ENCODE measurements at places on chromosomes 3 and 15. TPM values are rescaled to one million over a fixed set of nuclear protein-coding genes. Genes with fewer than 3 reads are reported as not detected.
A peak's percentile ranks its signal among the peaks of the same experiment; 100 is the strongest.

FOXL2NB gene
- total RNA-seq: not detected

NLGN1 gene
- not detected for total RNA-seq

C3orf22 gene
- not detected for total RNA-seq

IGF2BP2 gene
- total RNA-seq: not detected

CTDSPL gene
- total RNA-seq: not detected

SLC22A14 gene
- total RNA-seq: not detected

EIF4A2 gene
- 490 TPM for total RNA-seq

ERICH6 gene
- not detected for total RNA-seq

- no peak for DNase-seq
Observed at GRCh38 chr3:83092521-83093221, 1331.2 kb upstream of the GBE1 start.

DNA sequence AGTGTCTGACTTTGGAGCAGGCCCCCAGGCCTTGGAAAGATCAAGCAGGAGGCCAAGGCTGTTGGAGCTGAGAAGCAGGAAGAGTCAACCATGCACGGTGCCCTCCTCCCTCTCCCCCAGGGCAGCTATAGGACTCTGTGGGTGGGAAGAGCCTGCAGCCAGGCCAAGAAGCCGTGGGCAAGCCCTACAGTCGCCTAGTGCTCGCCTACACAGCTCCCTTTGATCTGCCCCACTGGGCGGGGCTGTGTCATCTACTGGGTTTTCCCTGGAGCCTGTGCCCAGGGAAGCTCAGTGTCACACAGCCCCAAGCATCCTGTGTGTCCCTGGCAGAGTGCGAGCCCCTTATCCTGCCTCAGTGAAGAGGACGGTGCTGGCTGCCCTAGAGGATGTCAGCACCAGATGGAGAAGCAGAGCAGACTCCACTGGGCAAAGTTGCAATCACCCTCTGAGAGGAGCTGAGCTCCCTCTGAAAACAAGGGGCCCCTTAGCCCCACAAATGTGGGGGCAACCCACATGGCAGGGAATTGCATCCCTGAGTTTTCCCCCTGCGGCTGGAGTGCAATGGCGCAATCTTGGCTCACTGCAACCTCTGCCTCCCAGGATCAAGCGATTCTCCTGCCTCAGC is 72.2 kb downstream of the KLF13 start:
- DNase-seq: peak; percentile 5

- DNase-seq: no peak
Observed at GRCh38 chr3:159077860-159078259, 276.0 kb downstream of the MFSD1 start.

DNA sequence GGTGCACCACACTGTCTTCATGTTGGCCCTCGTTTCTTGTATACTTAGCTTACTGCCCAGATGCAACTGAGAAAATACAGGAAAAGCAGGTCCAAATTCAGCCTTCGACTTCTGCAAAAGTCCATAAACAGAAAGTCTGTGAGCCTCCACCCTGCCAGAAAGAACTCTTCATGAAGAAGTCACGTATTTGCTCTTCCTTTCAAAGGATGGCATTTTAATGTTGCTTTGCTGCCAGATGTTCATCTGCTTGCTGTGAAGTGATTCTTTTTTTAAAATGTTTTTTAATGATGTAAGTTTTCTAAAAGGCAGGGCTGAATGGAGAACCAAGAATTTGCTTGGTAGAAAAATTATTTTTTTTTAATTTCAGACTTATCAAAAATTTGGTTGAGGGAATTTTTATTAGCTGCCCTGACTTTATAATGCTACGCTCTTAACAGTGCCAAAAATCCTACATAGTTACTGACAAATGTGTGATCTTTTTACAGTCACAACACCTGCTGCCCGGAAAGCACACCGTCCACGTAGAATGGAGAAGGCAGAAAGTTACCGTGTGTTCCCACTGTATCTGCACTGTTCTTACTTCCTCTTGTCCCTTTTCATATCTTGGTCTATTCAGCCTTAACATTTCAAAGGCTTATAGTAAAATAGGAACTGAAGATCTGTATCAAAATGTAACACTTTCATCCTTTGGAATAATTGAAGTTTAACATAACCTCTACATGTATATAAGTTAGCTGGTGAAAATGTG is 136.3 kb downstream of the LRRC28 start:
- no peak for DNase-seq

DNA sequence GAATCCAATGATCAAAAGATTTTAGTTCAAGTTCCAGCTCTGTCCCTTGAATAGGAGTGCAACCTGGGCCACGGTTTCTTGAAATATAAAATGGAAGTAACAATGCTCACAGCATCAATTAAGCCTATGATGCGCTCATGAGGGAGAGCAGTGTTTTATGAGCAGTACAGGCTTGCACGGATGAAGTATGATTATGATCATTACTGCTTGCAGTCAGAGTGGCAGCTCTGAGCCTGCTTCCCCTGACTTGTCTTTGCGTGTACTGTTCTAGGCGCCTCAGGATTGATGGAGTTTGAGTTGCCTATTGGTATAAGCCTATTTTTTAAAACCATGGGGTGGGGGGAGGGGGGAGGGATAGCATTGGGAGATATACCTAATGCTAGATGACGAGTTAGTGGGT is 37.0 kb downstream of the ITGB5 start:
- no peak for DNase-seq

GRCh38 chr15:25993506-25993905 is 130.4 kb upstream of the ATP10A start:
- no peak for DNase-seq

DNA sequence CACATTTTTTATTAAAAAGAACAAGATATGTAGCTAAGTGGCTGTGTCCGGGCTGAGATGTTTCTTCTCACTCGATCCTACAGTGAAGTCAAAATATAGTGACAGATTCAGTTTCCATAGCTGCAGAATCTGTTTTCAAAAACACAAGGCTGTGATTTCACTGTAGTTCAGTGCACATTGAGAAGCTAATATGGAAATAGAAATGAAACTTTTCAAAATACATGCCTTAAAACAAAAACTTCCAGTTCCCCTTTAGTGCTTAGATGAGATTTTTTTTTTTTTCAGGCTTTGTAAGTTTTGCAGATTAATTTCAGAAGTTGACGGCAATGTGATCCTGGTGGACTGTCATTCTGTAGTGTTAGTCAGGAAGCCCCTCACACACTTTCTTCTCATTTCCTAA is 23.8 kb upstream of the TRAK1 start:
- DNase-seq: peak; percentile 92

DNA sequence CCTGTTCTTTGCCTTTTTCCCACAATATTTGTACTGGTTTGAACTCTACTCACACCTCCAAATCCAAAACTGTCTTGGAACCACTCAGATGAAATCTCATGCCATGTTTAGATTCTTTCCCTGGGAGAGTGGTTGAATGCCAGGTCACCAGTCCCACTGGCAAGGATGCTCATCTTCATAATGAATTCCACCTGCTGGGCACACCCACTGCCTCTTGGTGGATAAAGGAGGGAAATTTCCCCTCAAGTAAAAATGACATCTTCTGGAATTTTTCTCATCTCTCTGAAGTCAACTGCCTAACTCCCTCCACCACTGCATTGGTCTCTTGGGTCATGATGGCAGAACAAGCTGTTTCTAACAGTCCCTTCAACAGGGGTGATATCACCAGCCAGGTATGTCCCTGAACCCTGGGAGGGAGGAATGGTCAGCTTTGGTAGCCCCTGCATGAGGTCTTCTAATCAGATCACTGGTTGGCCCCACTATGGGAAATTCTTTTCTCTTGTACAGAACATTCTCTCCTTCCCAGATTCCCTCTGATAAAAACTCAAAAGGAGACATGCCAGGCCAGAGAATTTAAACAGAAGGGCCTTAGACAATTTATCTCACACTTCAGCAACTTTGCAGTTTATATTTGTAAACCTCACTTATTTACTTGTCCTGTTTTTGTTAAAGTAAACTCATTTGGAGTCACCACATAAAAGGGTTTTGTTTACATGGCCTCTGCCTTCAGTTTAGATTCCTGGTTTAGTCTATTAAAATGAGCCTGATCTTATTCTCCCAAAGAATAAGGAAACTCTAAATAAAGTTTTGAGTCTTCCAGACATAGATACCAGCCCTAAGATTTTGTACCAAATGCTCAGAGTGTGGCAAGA is 143.4 kb downstream of the WNT5A start:
- DNase-seq: no peak

DNA sequence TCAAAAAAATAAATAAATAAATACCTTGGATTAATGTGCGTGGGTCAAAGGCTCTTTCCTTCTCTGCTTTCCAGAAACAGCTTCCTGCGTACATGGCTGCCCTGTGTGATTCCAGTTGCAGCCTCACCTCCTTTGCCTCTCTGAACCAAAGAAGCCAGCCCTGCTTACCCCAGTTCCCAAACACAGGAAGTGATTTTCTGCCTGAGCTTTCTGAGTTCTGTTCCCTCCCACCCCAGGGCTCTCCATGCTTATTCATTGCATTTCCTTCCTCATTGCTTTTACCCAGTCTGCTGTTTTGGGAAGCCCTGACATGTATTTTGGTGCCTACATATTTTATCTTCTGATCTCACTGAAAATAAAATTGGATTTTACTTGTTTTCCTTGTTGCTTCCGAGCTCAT is 15.4 kb downstream of the ZSCAN2 start:
- no peak for DNase-seq

- no peak for DNase-seq
Observed at GRCh38 chr15:84828086-84828908, 11.1 kb downstream of the ALPK3 start.

GRCh38 chr15:40275954-40276353 is 6.9 kb downstream of the ANKRD63 start:
- DNase-seq: no peak

DNA sequence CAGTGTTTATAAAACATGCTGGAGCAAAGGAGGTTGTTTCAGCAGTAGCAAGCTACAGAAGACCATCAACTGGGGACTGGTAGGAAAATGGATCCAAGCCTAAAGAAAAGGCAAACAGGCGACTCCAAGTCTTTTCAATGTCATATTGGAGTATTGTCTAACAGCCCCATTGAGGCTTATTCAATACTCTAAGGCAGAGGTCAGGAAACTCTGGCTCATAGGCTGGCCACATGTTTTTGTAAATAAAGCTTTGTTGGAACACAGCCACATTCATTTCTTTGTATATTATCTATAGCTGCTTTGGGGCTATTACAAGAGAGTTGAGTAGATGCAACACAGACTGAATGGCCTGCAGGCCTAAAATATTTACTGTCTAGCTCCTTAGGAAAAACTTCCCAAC is 77.5 kb downstream of the RPL22L1 start:
- no peak for DNase-seq

- DNase-seq: no peak
Observed at GRCh38 chr15:35810007-35810406, 264.0 kb upstream of the DPH6 start.

DNA sequence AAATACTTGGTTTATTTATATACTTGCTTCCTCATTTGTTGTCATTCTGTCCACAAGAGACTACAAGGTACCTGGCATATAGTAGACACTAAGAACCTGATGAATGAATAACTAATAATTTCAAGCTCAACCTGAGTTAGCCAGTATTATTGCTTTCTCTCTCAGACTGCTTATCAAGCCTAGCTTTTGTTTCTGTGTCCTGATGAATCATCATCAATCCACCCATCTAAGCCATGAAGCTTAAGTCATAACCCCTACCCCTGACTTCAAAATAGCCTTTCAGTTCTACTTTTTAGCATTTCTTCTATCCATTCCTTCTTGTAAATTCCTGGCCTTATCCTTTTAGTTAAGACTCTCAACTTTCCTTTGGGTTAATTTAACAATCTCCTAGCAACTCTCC is 420.8 kb downstream of the EPHA6 start:
- no peak for DNase-seq

DNA sequence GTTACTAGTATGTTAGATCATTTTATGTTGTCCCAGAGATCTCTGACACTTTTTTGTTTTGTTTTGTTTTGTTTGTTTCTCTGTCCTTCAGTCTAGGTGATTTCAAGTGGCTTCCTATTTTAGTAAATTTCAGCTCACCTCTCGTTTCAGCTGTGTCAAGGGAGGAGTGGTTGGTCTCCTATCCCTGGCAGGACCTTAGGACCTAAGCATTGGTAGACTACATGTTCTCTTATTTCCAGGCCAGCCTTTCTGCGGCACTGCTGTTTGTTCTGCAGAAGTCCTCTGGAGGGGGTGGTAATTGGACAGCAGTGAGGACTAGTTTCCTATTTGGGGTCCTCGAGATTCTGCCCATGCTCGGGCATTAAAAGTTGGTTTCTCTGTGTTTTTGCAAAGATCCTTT is 31.8 kb downstream of the MGA start:
- DNase-seq: no peak

GRCh38 chr3:194386648-194387047 is 12.4 kb downstream of the GP5 start:
- no peak for DNase-seq

- no peak for DNase-seq
Observed at GRCh38 chr3:98242155-98242554, 21.9 kb upstream of the OR5H6 start.

DNA sequence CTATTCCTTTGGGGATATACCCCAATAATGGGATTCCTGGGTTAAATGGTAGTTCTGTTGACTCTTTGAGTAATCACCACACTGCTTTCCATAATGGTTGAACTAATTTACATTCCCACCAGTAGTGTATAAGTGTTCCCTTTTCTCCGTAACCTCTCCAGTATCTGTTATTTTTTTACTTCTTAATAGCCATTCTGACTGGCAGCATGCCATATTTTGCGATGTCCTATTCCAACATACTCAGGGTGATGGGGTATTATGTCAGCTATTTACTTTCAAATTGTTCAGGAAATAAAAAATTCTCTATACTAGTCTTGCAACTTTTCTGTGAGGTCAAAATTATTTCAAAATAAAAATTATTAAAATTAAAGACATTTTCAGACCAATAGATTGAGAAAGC is 9.1 kb upstream of the PARP14 start:
- no peak for DNase-seq

DNA sequence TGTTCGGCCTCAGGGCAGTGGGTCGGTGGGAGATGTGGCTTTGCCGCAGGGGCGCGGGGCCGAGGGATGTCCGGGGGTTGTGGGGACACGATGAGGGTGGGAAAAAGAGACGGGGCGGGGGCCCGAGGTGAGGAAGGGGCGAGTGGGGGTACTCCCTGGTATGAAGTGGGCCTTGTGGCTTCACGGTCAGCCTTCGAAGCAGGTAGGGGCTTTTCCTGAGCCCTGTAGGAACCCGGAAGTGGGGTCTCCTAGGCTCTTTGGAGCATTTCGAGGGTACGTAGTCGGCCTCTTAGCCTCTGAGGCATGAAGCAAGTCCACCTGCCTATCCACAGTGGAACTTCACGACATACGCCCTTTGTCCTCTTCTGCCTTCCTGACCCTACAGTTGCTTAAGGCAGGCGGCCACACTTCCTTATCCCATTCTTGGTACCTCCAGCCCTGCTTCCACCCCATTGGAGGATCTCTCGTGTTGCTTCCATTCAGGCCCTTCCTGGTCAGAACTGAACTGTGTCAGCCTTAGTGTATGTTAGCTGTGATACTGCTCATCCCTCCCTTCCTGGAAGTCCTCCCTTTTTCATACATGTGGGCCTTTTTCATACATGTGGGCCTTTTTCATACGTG is 389 bp downstream of the ARPC4 start:
- no peak for DNase-seq

DNA sequence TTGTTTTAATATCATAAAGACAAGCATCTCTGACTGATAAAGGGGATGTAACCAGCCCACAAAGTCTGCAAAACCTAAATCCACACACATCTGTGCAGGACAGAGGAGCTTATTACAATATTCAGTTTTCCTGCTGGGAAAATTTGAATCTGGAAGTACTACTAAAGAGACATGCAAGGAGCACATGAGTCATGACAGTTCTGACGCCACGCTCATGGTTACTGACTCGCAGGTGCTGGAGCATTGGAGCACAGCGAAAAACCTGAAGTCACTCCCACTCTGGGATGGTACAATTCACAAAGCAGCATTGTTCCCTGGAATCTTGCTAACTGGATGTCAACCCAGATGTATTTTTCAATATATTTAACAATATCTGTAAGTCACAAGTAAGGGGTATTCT is 7.6 kb upstream of the ISL2 start:
- DNase-seq: no peak

Data from B cell (primary cell).